CD4-positive, alpha-beta T cell treated with Interleukin-2 at 100 ng/mL for 4 hours (primary cell): ENCODE measurements at places on chromosomes 5 and 9.

DNA sequence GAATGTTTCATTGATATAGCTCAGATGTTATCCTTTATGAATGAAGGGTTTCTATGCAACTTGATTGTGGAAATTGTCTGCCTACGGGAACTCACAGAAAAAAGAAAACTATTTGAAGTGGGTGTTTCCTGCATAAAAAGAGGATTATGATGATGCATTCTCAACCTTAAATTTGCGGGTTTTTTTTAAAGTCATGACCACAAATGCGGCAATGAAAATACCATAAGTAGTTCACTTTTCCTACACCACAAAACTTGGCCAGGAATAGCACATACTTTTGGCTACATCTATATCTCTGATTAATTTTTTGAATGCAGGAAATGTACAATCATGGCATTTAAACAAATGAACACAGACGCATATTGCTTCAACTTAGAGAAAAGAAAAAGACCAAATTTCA lies 754.7 kb downstream of the DTWD2 start:
- DNase-seq = no peak

DNA sequence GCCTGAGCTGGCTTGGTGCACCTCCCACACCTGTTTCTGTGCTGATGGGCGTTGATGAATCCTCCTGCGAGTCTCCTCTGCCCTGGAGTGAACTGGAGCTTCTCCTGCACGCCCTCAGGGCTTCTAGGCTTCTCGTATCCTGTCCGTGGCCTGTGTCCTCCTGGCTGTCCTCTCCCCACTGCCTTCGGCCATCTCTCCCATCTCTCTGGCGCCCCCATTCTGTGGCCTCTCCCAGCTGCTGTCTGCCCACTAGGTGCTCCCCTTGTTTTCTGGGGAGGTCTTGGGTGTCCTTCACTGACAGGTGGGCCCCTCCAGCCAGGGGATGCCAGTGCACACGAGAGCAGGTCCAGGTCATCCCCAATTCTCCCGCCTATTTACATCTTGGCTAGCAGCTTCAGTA lies 28.8 kb downstream of the AHRR start:
- no peak for DNase-seq

DNA sequence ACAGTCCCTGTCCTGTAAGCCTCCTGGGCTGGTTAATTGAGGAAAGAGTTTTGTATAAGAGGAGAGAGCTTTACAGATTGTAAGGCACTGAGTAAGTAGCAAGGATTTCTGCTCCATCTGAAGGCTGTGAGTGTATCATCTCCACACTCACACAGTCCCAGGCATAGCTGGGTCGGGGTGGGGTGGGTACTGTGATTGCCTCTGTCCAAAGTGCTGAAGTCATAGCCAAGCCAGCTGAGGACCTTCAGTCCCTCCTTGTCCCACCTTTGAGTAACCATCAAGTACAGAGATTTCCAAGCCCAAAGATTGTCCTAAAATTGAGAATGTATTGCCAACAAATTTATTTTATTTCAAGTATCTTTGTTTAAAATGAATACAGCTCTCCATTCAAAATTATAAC lies 5.5 kb upstream of the DNAJB5 start:
- peak; percentile 36 for DNase-seq

DNA sequence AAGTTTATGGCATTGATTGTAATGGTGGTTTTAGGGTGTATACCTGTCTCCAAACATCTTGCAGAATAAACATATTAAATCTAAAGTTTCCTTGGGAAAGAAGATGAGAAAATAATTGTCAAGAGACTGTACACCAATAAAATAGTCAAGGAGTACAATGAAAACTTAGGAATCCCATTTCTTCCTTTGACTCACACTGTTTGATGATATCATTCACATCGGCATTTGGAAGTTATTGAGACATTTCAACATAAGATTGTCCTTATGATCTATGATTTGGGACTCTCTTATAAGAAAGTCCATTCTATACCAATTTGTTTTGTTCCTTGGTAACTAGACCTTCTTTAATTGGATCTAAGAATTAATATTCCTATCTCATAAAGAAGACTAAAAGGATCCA lies 482.7 kb downstream of the RAB3C start:
- no peak for DNase-seq

DNA sequence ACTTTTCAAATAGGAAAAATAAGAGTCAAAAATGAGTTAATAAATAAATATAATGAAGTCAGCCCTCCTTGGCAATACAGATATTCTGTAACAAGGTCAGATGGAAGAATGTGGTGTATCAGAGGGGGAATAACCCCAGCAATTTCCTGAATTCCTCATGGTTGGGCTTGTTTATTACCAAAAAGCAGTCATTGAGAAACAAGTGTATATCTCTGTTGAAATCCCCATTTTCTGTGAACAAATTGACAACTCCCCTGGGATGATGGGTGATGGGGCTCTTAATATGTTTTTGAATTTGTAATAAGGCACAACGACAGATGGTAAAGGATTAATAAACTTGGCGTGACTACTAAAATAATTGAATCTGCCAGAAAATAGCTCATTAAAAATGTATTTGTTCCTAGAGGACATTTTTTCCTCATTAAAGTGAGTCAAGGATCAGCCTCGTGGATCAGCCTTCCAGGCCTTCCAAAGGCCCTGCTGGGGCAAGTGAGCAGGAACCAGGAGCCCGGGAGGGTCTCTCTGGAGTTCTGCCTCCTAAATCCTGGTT lies 34.2 kb downstream of the THBS4 start:
- no peak for DNase-seq

DNA sequence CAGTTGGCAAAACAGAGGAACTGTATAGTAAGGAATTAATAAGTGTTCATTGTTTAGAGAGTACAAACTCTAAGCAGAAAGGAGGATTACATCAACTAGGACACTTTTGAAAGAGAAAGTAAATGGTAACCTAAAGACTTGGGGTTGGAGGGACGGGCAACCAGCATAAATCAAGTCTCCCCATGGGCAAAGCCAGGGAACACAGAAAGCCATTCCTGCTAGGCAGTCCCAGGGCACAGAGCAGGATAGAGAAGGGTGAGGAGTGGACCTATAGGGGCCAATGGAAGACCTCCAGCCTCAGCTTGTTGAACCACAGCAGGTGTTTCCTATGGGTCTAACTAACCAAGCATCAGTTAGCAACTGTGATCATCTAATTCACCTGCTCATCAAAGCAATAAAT lies 9.2 kb upstream of the ERAP1 start:
- no peak for DNase-seq

- no peak for DNase-seq
These were observed 3.2 kb upstream of the MIGA2 start for GRCh38 chr9:129033216-129033615.

GRCh38 chr9:70073756-70074155 lies 30.1 kb downstream of the MAMDC2 start:
- no peak for DNase-seq

GRCh38 chr5:135831851-135832555 lies 2.5 kb upstream of the SLC25A48 start:
- no peak for DNase-seq

- DNase-seq = no peak
These were observed 40.4 kb upstream of the SMU1 start for GRCh38 chr9:33116860-33117259.

DNA sequence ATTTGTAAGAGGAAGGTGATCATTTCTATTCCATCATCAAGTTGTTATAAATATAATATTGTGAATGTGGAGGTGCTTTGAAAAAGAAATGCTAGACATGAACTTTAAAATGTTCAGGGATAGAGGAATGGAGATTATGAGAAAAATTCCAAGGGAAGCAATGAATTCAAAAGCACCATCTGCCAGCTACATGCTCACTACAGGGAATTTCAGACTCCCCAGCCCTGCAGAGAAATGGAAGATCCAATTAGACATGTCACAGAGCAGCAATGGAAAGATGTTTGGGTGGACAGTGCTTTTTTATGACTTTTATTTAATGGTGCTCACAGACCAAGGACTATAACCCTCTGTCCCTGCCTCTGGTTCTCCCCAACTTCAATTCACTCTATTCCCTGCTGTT lies 209.7 kb downstream of the ESM1 start:
- DNase-seq = no peak

GRCh38 chr9:35649431-35650340 lies 1.0 kb downstream of the SIT1 start:
- DNase-seq = peak; percentile 55

GRCh38 chr5:82406205-82406773 lies 128.1 kb upstream of the RPS23 start:
- DNase-seq = no peak

GRCh38 chr9:19117039-19117716 lies 10.1 kb downstream of the PLIN2 start:
- no peak for DNase-seq

DNA sequence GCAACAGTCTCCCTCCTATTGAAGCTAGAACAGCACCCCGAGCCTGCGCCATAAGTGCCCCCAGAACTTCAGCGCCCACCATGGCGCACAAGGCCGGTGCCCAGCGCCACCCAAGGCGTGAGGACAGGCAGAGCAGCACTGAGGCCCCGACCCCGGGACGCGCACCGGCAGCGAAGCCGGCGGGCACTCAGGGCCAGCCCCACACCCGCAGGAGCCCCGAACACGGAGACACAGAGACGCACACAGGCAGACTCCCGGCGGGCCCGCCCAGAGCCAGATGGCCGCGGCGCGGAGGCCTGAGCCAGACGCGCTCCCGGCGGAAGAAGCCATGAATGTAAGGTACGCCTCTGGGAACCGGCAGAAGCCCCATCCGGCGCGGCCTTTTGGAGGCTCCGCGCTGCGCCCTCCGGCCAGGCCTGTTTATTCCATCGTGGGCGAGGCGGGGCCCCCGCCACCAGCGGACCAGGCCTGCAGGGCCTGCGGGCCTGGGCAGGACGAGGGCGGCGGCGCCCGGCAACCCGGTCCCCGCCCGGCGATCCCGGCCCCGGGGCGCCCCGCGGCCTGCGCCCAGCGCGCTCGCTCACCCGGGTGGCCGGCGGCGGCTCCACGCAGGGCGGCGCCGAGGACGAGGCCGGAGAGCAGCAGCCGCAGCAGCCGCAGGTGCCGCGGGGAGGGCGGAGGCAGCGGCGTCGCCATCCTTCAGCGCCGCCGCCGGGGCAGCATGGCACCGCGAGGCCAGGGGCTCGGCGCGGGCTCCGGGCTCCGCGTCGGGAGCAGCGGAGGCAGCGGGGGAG lies 486 bp downstream of the NPDC1 start:
- DNase-seq = no peak

DNA sequence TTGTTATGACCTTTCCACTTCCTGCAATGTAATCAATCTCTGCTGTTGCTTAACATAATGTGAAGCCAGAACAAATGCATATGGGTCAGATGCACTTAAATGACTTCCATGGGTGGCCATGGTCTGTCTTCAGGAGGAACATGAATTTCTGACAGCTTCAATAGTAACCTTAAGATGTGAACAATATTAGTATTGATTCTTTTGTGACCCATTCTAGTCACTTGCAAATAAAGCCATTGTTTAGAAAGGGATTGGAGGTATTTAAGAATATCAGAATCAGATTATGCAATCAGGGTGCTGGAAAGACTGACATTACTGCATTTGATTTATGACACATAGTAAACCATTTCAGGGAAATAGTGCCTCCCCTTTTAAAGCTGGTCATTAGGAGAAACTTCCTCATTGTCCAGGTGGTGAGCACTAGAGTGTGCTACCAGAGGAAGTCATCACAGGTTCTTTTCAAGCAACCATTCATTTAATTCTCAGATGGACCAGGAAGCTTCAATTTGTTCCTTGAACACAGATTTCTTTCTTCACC lies 32.1 kb downstream of the GRIN3A start:
- DNase-seq = no peak
